ENCODE measurements at places on chromosomes 6 and 20. TPM values are rescaled to one million over a fixed set of nuclear protein-coding genes. Genes with fewer than 3 reads are reported as not detected.

DNA sequence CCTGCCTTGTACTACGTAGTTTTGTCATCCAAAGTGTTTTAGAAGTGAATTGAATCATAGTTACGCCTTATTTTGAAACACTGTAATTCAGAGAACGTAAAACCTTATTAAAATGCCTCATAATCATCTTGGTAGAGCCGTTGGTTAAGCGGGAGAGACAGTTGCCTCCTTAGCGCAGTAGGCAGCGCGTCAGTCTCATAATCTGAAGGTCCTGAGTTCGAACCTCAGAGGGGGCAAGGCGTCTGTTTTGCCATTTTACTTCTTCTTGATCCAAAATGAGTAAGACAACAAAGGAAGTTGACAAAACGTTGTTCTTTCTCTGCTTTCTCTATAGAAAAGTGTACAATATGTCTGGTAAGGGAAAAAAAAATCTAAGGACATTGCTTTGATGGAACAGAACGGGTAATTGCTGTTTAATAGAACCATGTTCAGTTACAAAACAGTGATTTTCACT lies 20.7 kb upstream of the TRIM27 start:
- DNase-seq, result peak; percentile 79

DNA sequence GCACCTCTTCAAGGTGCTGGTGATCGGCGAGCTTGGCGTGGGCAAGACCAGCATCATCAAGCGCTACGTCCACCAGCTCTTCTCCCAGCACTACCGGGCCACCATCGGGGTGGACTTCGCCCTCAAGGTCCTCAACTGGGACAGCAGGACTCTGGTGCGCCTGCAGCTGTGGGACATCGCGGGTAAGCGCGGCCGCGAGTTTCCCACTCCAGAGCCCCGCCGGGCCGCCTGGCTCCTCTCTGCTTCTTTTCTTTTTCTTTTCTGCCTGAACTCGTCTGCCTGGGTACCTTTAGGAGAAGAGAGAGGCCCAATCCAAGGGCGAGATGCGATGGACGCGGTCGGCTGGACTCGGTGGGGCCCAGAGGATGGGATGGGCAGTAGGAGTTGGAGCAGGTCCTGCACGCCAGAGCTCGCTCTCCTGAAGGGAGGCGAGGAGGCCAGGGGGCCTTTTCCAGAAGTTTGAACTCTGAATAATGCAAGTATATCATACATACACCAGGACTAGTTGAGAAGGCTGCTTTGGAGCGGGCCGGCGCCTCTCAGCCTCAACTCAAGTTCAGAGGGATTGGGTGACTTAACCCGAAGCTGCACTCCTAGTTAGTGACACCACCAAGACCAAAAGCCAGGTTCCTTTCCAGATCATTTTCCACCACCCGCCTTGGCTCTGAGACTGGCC lies 445 bp downstream of the RAB32 start:
- peak; percentile 15 for DNase-seq

GRCh38 chr6:129696028-129696418 lies 14.0 kb downstream of the ARHGAP18 start:
- no peak for DNase-seq

DNA sequence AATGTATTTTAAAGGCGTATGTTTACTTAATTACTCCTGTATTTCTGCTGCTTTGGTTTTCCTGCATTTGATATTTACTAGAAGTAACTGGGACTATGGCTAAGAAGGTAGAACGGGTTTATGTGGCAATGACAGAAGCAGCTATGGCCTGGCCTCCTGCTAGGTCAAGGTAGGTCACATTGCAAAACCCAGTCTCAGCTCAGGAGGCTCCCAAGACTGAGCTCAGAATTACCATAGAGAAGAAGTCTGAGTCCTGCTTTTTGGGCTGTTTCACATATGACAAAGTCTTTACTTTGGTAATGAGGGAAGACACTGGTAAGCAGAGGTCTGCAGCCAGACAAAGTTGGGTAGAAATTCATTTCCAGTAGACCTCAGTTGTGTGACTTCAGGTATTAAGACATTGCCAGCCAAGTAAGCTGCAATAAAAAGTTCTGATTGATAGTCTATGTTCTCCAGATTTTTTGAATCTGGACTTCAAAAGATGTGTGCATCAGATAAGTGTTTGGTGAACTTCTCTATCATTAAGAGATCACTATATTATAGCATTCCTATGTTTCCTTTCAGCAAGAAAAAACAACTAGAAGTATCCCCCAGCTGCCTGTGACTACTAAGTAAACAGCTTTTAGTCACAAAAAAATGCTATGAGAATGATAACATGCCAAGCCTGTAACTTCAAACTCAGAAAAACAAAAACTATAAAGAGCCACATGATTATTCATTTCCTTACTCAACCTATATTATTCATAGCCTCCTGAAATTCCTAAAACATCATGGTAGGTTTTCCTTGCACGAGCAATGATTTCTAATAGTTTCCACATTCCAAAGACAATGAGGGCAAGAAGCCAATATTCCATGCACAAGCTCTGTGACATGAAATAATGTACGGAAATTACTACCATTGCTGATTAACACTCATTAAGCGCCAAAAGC lies 312.3 kb downstream of the HAO1 start:
- no peak for DNase-seq

- no peak for DNase-seq
These were observed 199.3 kb downstream of the OTOR start for GRCh38 chr20:16947479-16947878.

The STX11 gene
- 0.36 TPM for polyA plus RNA-seq

The BTNL2 gene
- polyA plus RNA-seq, result not detected

The BPIFB6 gene
- polyA plus RNA-seq, result not detected

The TGM2 gene
- 441 TPM for polyA plus RNA-seq

The SMIM8 gene
- 2.9 TPM for polyA plus RNA-seq
